Activated CD8-positive, alpha-beta T cell treated with anti-CD3 and anti-CD28 coated beads, Interleukin-2, amount 10 ng/mL, durations not matched to agents 7 days and 5 days (primary cell): ENCODE measurements at places on chromosomes 7 and 10. TPM values are rescaled to one million over a fixed set of nuclear protein-coding genes. Genes with fewer than 3 reads are reported as not detected.

DNA sequence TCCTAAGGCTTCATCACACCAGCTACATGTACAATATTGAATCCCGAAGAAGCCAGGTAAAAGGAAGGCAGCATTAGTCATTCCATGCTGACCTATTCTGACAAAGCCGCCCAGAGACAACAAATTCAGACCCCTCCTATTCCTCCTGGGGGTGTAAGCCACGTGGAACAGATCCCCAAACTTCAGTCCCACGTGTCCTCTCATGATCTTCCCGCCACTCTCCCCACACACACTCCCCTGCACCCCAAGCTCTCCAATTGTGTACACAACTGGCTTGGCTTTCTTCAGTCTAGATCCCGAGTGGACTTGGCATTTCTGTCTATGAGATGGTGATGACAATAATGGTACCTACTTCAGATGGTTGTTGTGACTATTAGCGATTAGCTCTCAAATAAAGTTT, 8.6 kb downstream of the PDE6C start:
- H3K4me1 ChIP-seq, result peaks cover 2% of the 10 kb centered on the region
- H3K27me3 ChIP-seq, result peaks cover 5% of the 10 kb centered on the region
- no peak overlapping the region for H3K4me3 ChIP-seq

DNA sequence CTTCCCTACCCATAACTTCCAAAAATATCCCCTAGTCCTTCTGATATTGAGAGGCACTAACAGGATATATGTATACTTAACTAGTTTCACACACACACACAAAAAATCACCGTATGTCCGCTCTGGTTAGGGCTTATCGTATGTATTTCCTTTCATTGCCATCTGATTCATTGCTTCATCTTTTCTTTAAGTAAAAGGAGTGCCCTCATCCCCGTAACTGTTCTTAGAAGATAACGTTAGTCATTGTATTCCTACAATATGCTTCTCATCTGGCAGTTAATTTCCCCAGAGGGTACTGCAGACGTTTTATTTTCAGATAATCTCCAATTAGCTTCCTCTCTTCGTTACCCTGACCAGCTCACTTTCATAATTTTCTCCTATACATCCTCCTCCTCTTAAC, 37.3 kb downstream of the NRCAM start:
- H3K27me3 ChIP-seq, result peaks cover 7% of the 10 kb centered on the region
- DNase-seq, result no peak
- peaks cover 27% of the 10 kb centered on the region for H3K4me1 ChIP-seq
- no peaks in the 10 kb centered on the region for H3K36me3 ChIP-seq
- no peak overlapping the region for H3K27ac ChIP-seq

- no peak overlapping the region for H3K27ac ChIP-seq
- no peak overlapping the region for H3K4me3 ChIP-seq
- H3K4me1 ChIP-seq, result no peaks in the 10 kb centered on the region
- no peaks in the 10 kb centered on the region for H3K36me3 ChIP-seq
- peaks cover 5% of the 10 kb centered on the region for H3K27me3 ChIP-seq
These were observed 26.3 kb upstream of the CCDC7 start for GRCh38 chr10:32419615-32420014.

GRCh38 chr10:132820056-132820455, 34.1 kb upstream of the NKX6-2 start:
- H3K36me3 ChIP-seq, result peaks cover 2% of the 10 kb centered on the region
- H3K27ac ChIP-seq, result no peak overlapping the region
- no peak overlapping the region for H3K4me3 ChIP-seq
- no peaks in the 10 kb centered on the region for H3K4me1 ChIP-seq

GRCh38 chr10:87767253-87767652, 50.8 kb downstream of the ATAD1 start:
- H3K4me1 ChIP-seq, result peaks cover 5% of the 10 kb centered on the region
- H3K27me3 ChIP-seq, result no peaks in the 10 kb centered on the region
- no peak for DNase-seq
- H3K36me3 ChIP-seq, result peaks cover 28% of the 10 kb centered on the region

The TUBAL3 gene
- not detected for total RNA-seq

GRCh38 chr7:56157238-56157790, 41.1 kb upstream of the NUPR2 start:
- H3K4me1 ChIP-seq, result no peaks in the 10 kb centered on the region
- no peak for DNase-seq
- H3K4me3 ChIP-seq, result no peak overlapping the region
- no peak overlapping the region for H3K27ac ChIP-seq

DNA sequence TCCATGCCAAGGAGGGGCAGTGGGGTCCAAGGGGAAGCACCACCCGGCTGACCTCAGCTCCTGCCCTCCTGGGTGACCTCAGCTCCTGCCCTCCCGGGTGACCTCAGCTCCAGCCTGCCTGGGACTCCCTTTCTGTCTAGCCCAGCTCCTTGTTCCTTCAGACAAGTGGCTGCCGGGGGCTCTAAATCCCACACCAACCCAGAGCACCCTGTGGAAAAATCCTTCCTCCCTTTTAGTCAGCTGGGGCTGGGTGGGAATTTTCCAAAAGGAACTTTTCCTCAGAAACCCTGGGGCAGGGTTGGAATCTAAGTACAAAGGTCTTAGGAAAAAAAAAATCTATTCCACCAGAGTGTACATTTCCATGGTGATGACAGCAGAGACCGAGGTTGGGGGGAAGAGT, 36.3 kb downstream of the AKR1B1 start:
- H3K27ac ChIP-seq, result no peak overlapping the region
- H3K4me1 ChIP-seq, result no peaks in the 10 kb centered on the region
- no peak for DNase-seq
- no peak overlapping the region for H3K4me3 ChIP-seq

GRCh38 chr10:92699518-92700381, 10.0 kb downstream of the HHEX start:
- H3K27me3 ChIP-seq, result peaks cover 63% of the 10 kb centered on the region
- no peak overlapping the region for H3K27ac ChIP-seq
- DNase-seq, result peak; percentile 61
- H3K4me3 ChIP-seq, result peak overlapping the region; percentile 68
- H3K4me1 ChIP-seq, result peaks cover 24% of the 10 kb centered on the region

GRCh38 chr10:122515022-122515424, 45.5 kb upstream of the DMBT1 start:
- no peak overlapping the region for H3K27ac ChIP-seq
- H3K36me3 ChIP-seq, result no peaks in the 10 kb centered on the region
- H3K27me3 ChIP-seq, result peaks cover 16% of the 10 kb centered on the region
- H3K4me3 ChIP-seq, result no peak overlapping the region
- peaks cover 39% of the 10 kb centered on the region for H3K4me1 ChIP-seq
- no peak for DNase-seq

DNA sequence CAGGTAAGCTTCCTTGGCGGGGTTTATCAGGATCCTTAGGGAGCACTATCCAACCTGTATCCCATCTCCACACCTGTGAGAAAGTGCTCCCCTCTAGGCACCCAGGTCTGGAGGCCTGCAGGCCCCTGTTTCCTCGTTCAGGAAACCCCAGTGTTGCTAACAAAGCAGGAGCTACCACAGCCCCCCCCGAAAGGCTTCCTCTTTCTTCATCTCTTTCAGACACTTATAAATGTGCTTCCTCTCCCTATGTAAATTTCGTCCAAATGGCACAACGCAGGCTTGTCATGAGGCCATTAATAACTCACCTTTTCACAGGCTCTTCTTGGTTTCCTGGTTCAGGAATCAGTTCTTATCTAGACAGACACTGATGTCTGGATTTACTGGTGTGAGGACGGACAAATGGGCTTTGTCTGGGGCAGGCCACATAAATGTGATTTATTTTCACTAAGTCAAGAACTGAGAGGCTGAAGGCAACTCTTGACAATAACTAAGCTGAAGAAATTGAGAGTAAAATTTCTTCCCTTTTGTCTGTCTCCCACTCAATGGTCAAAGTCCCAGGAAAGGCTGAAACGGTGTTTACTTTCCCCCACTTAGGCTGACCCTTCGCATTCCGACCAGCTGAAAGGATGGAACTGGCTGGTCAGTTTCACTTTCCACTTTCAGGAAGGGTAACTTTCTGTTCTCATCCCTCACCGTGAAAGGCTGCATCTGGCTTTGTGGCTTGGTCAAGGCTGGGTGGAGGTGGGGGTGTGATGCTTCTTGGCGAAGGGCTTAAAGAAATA, 46.8 kb downstream of the PIK3AP1 start:
- no peak for DNase-seq
- H3K27me3 ChIP-seq, result peaks cover 3% of the 10 kb centered on the region
- peaks cover 3% of the 10 kb centered on the region for H3K36me3 ChIP-seq
- peaks cover 38% of the 10 kb centered on the region for H3K4me1 ChIP-seq
- no peak overlapping the region for H3K4me3 ChIP-seq

The DMBT1 gene
- not detected for total RNA-seq

DNA sequence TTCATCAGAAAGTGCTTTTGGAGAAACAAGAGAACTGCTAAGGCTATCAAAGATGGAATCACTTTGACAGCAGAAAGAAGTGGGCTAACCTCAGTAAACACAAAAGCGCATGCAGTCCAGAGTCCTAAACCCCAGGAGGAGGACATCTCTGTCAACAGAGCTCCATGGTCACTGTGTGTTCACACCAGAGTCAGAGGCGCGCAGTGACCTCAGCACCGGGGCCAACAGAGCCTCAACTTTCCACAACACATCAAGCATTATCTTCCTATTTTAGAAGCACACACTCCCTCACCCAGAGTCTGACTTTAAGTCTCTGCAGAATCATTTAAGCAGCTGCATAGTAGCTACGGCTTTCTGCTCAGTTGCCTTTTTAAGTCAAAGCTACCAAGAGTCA, 195.3 kb downstream of the DIP2C start:
- H3K27ac ChIP-seq, result no peak overlapping the region
- H3K36me3 ChIP-seq, result no peaks in the 10 kb centered on the region
- H3K4me3 ChIP-seq, result no peak overlapping the region
- no peak for DNase-seq
- no peaks in the 10 kb centered on the region for H3K4me1 ChIP-seq
- H3K27me3 ChIP-seq, result peaks cover 5% of the 10 kb centered on the region

The CPA2 gene
- not detected for total RNA-seq

GRCh38 chr10:28663576-28664368, 13.5 kb upstream of the BAMBI start:
- DNase-seq, result peak; percentile 77
- no peak overlapping the region for H3K4me3 ChIP-seq
- no peaks in the 10 kb centered on the region for H3K36me3 ChIP-seq
- H3K4me1 ChIP-seq, result peaks cover 5% of the 10 kb centered on the region

- H3K36me3 ChIP-seq, result no peaks in the 10 kb centered on the region
- no peak overlapping the region for H3K27ac ChIP-seq
- DNase-seq, result no peak
- no peaks in the 10 kb centered on the region for H3K4me1 ChIP-seq
These were observed 227.3 kb downstream of the GFRA1 start for GRCh38 chr10:116045366-116046356.

DNA sequence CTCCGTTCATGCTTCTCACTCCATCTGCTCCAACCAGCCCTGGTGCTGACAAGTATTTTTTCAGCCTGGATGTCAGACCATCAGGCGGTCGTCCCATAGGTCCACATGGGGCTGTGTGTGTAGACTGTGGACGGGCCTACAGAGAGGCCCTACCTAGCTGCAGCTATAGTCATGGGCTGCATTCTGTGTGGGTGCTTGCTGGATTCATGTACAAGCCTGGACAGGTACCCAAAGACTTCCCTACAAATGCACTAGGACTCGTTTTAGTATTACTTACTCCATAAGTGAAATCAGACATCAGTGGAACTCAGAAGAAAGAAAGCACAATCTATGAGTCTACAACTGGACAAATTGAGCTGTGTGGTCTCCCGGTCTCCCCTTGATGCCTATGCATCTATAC, 146.8 kb downstream of the PKD1L1 start:
- DNase-seq, result no peak
- H3K27me3 ChIP-seq, result peaks cover 2% of the 10 kb centered on the region
- H3K4me1 ChIP-seq, result no peaks in the 10 kb centered on the region
- H3K4me3 ChIP-seq, result no peak overlapping the region
- no peak overlapping the region for H3K27ac ChIP-seq

The SORCS3 gene
- total RNA-seq, result not detected

DNA sequence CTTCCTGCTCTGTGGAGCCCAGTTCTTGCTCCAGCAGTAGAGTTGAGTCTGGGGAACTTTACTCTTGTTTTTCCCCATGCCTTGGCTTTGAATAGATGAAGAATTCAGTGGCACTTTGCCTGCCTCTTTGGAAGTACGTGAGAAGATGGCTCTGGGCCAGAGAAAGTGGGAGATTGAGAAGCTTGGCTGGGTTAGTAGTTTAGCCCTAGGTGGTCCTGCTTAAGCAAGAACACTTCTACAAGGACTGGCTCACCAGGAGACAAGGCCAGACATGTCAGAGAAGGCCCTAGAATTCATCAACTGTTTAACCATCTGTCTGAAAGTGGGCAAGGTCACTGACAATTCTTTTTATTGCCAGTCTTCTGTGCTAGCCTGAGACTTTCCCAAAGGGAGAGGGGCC, 410.3 kb downstream of the TYW1 start:
- DNase-seq, result no peak
- no peak overlapping the region for H3K4me3 ChIP-seq
- no peak overlapping the region for H3K27ac ChIP-seq
- no peaks in the 10 kb centered on the region for H3K27me3 ChIP-seq

The CHAT gene
- not detected for total RNA-seq

DNA sequence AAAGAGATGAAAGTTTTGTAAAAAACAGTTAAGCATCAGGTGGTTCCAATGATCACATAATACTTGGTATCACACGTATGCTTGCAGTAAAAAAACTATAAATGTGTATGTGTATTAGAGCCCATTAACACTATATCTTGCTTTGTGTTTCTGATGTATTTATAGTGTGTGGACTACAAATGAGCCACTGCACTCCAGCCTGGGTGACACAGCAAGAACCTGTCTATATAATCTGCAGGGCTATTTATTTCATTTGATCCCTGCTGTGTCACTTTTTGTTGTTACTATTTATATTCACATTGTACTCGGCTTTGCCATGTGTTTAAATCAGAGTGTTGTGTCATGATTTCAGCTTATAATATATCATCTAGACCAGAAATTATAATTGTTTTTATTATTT, 487.8 kb upstream of the TEX47 start:
- H3K27me3 ChIP-seq, result no peaks in the 10 kb centered on the region
- no peak for DNase-seq
- H3K4me1 ChIP-seq, result no peaks in the 10 kb centered on the region

GRCh38 chr10:48317321-48317990, 11.0 kb downstream of the MAPK8 start:
- peaks cover 6% of the 10 kb centered on the region for H3K4me1 ChIP-seq
- no peaks in the 10 kb centered on the region for H3K36me3 ChIP-seq
- no peak overlapping the region for H3K27ac ChIP-seq
- DNase-seq, result no peak
- H3K4me3 ChIP-seq, result no peak overlapping the region
